Kidney (tissue), 22 donors: ENCODE measurements at places on chromosomes 6 and 20.

DNA sequence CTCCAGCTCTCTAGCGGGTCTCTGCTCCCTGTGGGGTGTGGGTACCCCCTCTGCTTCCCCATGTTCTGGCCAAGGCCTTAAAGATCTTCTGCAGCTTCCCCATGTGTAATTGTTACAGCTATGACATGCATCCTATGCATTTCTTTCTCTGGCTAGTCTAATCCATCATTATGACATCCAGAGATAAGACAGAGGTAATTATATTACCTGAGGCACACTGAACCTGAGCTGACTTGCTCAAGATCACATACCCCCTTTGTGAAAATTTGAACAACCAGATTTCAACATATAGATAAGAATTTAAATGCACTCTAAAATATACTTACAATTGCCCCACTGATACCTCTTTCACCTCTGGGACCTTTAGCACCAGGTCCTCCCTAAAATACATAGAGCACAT is 102.4 kb downstream of the COL12A1 start:
- no peak for DNase-seq

DNA sequence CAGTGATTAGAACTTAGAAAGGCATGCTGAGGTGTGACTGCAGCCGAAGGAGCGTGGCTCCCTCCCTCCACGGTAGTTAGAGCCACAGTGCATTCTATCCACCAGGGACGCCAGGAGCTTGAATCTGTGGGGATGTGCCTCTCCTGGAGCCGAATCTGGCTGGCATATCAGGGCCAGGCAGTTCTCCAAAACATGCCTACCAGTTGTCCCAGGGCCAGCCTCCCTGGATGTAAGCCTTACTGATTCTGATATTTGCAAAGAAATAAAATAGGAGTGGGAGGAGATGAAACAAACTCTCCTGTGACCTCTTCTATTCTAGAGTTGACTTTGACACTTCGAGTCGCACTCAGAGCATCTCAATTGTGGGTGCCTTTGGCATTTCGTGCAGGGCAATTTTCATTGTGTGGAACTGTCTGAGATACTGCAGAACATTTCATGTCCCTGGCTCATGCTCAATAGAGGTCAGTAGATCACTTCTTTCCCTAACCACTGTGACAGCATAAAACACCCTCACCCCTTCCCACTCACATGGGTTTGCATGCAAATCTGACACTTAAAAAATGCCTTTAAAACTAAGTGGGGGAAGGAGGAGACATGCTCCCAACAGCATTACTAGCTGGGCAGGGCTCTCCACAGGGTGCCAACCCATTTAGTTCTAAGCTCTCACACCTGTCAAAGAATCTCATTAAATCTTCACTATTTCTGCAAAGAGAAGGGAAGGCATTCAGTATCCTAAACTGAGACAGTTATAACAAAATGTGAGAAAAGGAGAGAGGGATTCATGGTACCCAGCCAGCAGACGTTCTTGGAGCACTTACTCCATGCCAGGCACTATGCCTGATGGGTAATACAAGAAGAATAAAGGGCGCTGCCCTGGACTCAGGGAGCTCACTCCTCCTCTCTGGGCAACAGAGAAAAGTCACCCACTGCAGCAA is 378.9 kb downstream of the PREX1 start:
- no peak for DNase-seq

DNA sequence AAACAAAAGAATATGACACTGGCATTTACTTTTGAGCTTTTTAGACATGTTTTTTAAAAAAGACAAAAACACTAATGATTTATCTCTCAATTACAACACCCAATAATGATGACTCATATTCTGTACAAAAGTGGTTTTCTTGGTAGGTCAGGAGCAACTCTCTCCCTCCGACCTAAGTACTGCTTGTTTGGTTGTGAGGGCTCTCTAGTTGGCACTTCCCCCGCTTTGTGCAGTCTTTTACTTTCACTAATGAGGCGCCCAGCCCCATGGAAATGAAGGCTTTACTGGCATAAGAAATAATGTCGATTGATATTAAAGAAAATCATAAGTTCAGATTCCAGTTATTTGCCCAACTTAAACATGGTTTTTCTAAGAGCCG is 1.3 kb downstream of the KPNA5 start:
- DNase-seq = no peak

DNA sequence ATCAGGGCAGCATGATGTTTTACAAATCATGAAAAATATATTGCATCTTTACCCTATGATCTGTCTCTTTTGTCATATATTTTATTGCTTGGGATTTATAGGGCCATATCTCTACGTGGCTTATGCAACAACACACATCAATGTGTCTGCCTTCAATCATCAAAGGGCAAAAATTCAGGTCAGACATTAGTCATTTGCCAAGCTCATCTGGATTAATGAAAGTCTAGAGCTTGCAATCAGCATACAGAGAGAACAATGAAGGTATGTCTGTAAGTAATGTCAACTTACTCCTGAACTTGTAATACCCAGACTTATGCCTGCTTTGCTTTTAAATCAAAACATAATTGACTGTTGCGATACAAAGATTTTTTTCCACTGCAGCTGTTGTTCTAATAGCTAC is 282.7 kb downstream of the HAO1 start:
- no peak for DNase-seq

DNA sequence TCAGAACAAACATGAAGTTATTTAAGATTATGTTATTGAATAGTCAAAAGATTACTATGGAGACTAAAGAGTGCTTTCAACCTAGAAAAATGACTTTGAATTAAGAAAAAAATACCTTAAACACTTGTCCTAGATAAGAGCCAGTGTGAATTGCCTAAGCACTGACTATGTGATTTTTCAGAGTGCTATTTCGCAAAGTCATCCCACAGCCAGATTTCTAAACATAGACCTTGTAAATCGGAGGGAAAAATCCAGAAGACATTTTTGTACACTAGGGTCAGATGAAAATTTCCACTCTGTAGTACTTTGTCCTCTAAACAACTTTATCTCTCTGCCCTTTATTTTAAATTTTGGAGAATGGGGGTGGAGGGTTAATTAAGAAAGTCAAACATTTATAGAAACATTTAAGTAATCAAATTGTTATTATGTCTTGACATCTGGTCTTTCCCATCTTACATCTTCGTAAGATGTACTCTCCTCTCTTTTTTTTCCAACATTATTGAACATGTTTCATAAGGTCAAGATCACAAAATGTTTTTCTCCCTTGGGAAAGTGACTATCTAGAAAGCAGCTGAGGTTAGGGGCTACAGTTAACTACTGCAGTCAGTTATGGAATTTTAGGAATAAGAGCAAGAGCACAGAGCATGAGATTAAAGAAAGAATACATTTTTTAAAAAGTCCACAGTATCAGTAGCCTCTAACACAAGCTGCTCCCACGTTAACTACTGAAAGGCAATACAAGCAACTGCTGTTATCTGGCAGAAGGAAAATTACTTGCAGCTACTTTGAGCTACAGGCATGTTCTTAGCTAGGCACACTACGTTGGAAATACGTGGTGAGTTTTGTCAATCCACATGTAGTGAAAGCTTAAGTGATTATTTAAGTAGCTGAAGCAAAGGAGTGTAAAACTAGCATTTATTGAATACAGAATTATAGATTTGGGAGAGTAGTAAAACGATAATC is 648.5 kb downstream of the HTR1B start:
- no peak for DNase-seq

DNA sequence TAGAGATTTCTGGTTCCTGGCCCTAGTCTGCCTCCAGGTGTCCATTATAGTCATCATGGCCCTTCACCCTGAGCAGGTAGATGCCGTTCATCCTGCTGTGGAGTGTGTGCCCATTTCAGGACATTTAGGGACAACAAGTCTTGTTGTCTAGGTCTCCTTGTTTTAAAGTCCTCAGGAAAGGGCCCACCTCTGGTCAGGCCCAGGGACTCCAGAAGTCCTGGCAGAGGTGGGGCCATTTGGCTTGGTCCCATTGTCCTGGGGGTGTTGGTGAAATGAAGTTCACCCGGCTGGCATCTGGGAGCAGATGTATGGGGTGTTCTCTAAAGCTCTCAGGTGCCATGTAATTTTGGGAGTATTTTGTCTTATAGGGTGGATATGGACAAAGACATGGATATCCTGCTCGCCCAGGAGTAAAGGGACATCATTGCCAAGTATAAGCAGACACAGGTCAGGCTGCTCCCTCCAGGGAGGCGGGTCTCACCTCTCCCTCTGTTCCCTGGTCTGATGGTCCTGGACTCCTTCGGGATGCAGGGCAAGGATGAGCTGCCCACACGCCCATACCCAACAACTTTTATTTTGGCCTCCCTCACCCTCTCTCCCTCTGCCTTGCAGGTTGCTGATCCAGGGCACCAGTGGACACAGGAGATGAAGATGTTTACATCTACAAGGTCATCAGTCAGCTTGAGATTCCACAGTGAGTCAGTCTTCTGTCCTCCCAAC is 31.7 kb upstream of the MAS1L start:
- no peak for DNase-seq

DNA sequence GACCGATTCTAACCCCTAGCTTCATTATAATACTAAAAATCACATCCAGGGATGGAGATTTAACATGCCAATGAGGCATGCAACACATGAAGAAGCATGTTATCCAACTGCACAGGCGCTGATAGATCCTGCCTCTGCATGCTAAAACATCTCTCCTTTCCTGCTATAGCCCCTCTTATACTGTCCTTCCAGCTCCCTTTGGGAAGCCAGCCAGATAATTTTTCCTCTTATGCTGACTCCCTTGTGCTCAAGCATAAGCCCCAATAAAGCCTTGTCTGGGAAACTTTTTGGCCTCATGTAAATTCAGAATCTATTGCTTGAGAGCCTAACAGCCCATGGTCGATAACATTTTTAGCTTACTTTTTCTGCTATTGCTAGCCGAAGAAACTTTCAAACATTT is 404.3 kb downstream of the EPM2A start:
- no peak for DNase-seq

DNA sequence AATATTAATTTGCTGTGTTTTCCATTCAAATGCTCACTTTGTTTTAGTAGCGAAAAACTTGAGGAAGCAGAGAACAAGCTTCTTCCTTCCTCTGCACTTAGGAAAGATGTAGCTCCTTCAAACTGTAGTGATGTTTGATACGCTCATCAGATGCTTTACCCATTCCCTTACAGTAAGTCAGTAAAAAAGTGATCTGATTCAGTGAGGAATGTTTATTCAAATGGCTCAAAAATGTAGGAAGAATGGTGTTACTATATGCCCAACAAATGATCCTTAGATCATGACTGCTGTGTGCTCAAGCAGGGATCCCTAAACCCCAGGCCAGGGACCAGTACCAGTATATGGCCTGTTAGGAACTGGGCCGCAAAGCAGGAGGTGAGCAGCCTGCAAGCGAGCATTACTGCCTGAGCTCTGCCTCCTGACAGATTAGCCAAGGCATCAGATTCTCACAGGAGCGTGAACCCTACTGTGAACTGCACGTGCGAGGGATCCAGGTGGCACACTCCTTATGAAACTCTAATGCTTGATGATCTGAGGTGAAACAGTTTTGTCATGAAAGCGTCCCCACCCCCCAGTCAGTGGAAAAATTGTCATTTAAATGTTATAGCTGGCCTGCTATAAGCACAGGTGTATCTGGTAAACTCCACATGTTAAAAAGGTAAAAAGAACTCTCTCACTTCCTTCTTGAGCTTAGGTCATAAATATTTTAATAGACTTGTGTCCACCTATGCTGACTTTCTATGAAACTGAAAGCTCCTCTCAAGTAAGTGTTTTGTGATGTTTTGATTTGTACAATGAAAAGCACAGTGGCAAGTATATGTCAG is 187.2 kb downstream of the FOXC1 start:
- DNase-seq = no peak

DNA sequence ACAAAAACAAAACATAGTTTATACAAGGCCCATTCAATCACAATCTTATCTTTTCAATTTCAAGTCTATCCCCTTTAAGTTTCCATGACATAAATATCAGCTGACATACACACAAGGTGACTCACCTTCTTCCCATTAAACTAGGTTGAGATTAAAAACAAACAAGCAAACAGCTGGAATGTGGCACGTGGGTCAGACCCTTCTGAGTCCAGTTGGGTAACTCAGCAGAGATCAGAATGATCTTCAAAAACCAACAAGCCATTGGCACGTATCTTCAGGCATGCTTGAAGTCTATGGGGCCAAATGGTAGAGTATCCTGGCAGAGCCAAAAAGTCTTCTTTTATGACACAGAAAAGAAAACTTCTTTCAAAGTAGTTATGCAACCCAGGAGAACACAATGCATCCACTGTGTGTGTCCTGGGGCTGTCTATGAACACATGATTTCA is 603.5 kb upstream of the CITED2 start:
- DNase-seq = peak; percentile 51

DNA sequence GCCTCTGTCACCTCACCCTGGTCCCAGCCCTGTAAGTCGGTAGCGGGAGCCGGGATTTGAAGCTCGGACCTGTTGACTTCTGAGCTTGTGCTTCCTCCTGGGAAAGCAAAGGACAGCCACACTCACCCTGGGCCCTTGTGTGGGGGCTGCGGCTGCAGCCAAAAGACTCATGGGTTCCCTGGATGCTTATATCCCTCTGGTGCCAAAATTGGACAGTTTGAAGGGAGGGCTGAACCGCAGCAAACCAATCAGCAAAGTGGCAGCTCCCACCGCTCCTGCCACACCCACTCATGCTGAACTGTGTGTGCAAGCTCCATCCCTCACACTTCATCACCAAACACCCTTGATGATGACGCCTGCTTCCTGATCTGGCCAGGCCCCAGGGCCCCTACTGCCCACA is 3.9 kb upstream of the CCN5 start:
- no peak for DNase-seq

- DNase-seq = no peak
Observed at GRCh38 chr20:46357030-46357514, 48.8 kb upstream of the CDH22 start.

- DNase-seq = no peak
Observed at GRCh38 chr6:117303323-117303722, 38.0 kb downstream of the VGLL2 start.

GRCh38 chr6:23620911-23621401 is 505.1 kb upstream of the NRSN1 start:
- peak; percentile 18 for DNase-seq

GRCh38 chr6:2990248-2990931 is 9.3 kb upstream of the NQO2 start:
- peak; percentile 72 for DNase-seq

- DNase-seq = peak; percentile 88
Observed at GRCh38 chr20:47686545-47686944, 98.7 kb downstream of the SULF2 start.

DNA sequence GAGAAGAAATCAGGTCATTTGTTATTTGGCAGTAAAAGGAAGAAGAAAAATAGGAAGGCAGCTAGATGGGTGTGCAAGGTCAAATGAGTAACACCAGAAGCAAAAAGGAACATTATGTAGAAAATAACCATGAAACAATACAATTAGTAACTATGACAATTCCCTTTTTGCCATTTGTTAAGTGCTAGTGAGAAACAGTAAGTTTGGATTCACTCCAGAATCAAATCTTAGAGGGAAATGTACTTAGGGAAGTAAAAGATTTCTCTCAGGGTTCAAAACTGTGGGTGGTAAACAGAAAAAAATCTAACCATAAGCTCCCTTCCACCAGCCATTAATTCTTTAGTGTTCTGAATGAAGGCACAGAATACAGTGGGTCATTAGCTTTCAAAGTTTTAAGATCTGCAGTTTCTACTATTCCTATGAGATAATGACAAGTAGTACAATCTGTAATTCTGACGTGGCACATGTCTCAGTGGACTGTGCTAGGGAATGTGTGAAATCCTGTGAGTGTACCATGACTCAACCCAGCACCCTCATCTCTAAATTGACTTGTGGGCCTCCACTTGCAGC is 17.1 kb downstream of the REPS1 start:
- no peak for DNase-seq

- DNase-seq = no peak
Observed at GRCh38 chr20:58696411-58696961, 3.9 kb downstream of the NPEPL1 start.

- DNase-seq = peak; percentile 83
Observed at GRCh38 chr20:34083137-34083536, 28.9 kb downstream of the EIF2S2 start.

- peak; percentile 78 for DNase-seq
Observed at GRCh38 chr6:25490018-25490801, 161.8 kb upstream of the SCGN start.
